ENCODE measurements at places on chromosomes 5 and 9. TPM values are rescaled to one million over a fixed set of nuclear protein-coding genes. Genes with fewer than 3 reads are reported as not detected.

Gene CTNND2
- 0.15 TPM for polyA plus RNA-seq

Gene PIP5KL1
- 4.3 TPM for polyA plus RNA-seq

Gene SLC24A2
- 0.15 TPM for polyA plus RNA-seq

Gene SH3RF2
- polyA plus RNA-seq: 1.3 TPM

Gene SPINK6
- polyA plus RNA-seq: not detected

Gene AOPEP
- polyA plus RNA-seq: 52.2 TPM

Gene BHMT2
- 230 TPM for polyA plus RNA-seq

Gene KLF4
- polyA plus RNA-seq: 13.5 TPM

Gene BTNL3
- polyA plus RNA-seq: 0.30 TPM

Gene S100Z
- polyA plus RNA-seq: 0.69 TPM

Gene SLC46A2
- polyA plus RNA-seq: not detected

Gene GZMA
- 2.2 TPM for polyA plus RNA-seq

Gene SLC34A1
- polyA plus RNA-seq: 211 TPM

Gene PCDHGA2
- polyA plus RNA-seq: 0.73 TPM

Gene ANKRD34B
- polyA plus RNA-seq: not detected

Gene SLC6A18
- polyA plus RNA-seq: 1.5 TPM

Gene ENC1
- polyA plus RNA-seq: 5.3 TPM

Gene DOCK2
- polyA plus RNA-seq: 1.0 TPM

Gene STK32A
- polyA plus RNA-seq: 7.8 TPM

Gene SLC34A3
- polyA plus RNA-seq: 36.0 TPM

Gene THBS4
- 1.8 TPM for polyA plus RNA-seq

- peak; percentile 26 for DNase-seq
Observed at GRCh38 chr5:54663866-54664265, 146.3 kb downstream of the SNX18 start.

DNA sequence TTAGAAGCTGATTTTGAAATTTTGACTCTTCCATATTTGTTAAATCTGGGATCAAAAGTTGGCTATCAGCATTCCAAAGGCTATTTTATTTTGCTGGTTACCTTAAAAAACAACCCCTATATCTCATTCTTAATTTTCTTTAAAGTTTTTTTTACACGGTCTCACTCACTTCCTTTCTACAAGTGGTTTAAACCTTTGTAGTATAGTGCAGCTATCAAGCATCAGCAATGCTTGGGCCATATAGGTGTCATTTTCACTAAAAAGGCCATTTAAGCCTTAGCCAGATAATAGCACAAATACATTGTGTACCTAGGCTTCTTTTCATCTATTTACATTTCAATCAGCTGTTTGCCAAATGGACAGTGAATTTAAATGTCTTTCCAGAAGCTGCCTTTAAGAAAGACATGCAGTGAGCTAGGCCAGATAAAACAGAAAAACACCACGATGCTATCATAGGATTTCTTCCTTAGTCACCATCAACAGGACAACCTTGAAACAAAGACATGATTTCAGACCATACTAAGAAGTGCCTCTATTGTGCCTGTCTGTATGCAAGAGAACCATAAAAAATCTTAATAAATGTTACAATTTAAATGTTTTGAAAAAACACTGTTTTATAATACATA lies 104.2 kb downstream of the RAPGEF6 start:
- DNase-seq: no peak

GRCh38 chr5:82584631-82585030 lies 306.5 kb upstream of the RPS23 start:
- DNase-seq: no peak

- DNase-seq: no peak
Observed at GRCh38 chr9:88747768-88748167, 212.8 kb downstream of the NXNL2 start.

DNA sequence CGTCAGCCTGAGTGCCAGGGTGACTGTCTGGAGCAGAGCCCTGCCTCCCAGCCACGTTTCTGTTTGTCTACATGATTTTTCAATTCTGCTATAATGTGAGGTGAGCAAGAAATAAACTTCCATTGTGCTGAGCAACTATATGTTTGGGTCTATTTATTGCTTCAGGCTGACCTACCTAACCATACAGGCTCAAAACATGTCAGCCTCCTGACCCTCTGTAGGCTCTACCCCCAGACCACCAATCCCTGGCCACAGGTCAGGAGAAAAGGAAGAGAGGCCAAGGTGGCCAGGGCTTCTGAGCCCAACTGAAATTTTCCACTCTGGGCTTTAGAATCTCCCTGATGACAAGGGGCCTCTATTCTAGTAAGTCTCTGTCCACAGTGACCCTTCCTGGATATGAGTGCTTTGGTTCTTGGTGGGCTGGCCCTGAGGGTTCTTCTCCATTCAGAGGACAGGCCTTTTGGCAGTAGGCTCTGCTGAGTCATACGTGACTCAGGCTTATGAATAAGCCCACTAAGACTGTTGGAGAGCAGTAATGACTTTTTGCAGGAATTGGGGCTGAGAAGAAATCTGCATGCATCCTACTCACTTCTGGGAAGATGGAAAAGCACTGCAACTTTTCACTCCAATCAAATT lies 117.2 kb upstream of the TBCA start:
- DNase-seq: no peak

DNA sequence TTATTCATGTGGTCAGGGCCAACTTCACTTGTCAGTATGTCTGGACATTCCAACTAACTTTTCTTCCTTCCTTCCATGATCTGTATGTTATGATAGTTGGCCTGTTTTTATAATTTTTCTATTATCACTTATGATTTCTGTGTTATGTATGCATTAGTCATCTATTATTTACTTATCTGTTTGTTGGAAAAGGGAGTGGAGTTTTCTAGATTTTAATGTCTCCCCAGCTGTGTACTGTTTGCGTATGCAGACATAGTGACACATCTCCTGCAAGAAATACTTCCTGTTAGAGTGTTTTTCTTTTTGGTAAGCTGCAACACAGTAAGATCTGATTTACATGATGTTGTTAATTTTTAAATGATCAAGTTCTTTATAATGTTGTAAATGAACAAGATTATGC lies 8.7 kb upstream of the INSYN2B start:
- DNase-seq: no peak

- no peak for DNase-seq
Observed at GRCh38 chr9:84070590-84070989, 90.0 kb downstream of the RMI1 start.

- DNase-seq: no peak
Observed at GRCh38 chr9:96245399-96245798, 56.6 kb downstream of the HSD17B3 start.

- no peak for DNase-seq
Observed at GRCh38 chr9:127585161-127585819, 26.8 kb upstream of the STXBP1 start.

- DNase-seq: no peak
Observed at GRCh38 chr9:6566409-6567139, 79.0 kb downstream of the GLDC start.

DNA sequence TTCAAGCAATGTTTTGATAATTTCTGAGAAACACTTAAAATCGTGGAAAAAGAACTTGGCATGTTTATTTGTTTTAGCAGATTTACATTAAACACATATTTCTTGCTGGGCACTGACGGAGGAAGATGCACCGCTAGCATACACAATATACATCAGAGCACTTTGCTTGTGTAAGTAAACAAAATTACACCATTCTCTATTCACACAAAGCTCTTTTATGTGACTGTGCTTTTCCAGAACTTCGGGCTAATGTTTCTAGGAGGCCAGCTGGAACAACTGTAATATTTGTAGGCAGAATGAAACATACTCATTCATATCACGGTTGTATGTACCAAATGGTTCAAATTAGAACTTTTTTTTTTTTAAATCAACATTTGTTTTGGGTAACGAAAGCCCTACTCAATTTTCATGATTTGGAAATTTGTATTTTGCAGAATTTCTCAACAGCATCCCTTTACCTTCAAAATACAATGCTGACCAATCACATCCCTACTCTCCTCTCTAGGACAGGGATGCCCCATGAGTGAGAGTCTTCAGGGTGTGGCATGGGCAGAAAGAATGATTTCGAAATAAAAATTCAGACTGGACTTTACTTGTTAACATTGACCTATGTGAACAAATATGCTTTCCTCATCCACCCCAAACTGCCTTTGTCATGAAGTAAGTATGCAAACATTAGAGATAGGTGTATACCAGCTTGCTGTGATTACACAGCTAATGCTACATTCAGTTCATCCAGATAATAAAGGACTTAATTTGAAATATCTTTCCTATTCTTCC lies 425.1 kb downstream of the BNC2 start:
- DNase-seq: no peak

- no peak for DNase-seq
Observed at GRCh38 chr9:125632321-125633115, 74.5 kb downstream of the MAPKAP1 start.

DNA sequence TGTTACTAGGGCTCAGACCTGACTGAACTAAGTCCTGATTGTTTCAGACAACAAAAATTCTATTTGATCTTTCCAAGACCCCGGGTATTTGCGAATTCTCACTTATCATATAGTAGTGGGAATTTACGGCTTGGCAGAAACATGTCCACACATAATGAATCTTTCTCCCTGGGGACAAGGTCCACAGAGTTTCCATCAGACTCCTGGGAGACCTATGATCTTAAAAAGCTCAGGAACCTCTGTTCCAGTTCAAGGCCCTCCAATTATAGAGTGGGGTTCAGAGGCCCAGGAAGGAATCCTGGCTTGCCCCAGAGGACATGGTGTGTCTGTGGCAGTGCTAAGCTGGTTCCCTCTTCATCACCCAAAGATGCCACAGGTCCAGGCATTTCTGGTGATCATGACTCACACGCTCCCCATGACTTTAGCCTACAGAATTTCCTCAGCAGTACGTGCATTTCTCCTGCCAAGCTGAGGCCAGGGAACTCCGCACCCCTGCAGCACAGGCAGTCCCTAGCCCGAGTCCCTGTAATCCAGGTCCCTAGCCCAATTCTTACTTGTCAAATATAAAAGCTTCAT lies 12.6 kb downstream of the RAPGEF1 start:
- no peak for DNase-seq

DNA sequence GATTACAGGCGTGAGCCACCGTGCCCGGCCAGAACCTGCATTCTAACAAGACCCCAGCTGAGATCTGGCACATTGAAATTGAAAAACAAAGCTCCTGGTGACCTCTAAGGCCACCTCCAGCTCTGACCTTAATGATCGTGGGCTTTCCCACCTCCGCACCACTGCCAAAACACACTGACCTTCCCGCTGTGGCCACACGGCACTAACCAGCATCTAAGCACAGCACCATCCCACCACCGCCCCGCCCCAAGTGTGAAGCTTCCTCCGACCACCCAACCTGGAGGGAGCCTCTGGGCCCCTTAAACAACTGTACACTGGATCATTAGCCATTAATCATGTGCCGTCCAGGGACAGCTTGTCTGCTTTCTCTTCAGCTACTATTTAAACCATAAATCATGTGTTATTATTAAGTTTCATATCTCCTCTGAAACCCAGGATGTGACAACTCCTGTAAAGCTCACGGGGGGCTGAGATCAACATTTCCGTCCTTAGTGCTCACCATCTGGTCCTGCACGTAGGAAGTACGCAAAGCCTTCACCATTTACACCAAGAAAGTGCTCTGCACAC lies 80.6 kb downstream of the COL23A1 start:
- no peak for DNase-seq

GRCh38 chr9:79707589-79707988 lies 135.8 kb downstream of the TLE4 start:
- DNase-seq: no peak

DNA sequence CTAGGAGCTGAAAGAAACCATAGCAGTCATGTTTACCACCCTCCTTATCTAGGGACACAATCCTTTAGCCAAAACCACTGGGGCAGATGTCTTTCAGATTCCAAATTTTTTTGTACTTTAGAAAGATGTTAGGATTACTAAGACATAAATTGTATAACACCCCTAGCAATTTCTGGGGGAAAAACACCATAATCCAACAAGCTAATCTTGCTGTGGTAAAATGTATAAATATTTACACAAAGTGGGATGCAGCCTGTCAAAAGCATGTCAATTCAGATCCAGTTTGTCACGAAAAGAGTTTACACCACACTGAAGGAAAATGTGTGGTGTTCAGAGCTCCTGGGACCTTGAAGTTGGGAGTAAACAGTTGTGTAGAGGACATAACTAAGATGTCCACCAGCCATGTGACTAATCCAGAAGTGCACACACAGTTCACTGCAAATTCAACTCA lies 274.3 kb downstream of the ADAMTSL1 start:
- DNase-seq: no peak

- DNase-seq: no peak
Observed at GRCh38 chr9:130331573-130331972, 66.0 kb downstream of the HMCN2 start.

GRCh38 chr5:142192286-142193113 lies 83.9 kb downstream of the NDFIP1 start:
- no peak for DNase-seq

- DNase-seq: no peak
Observed at GRCh38 chr9:4375424-4376200, 75.7 kb upstream of the GLIS3 start.

GRCh38 chr9:121289026-121289771 lies 21.2 kb downstream of the GSN start:
- peak; percentile 87 for DNase-seq

- no peak for DNase-seq
Observed at GRCh38 chr5:149216496-149216895, 55.2 kb upstream of the AFAP1L1 start.

- DNase-seq: no peak
Observed at GRCh38 chr5:89211836-89212235, 328.9 kb upstream of the MEF2C start.

DNA sequence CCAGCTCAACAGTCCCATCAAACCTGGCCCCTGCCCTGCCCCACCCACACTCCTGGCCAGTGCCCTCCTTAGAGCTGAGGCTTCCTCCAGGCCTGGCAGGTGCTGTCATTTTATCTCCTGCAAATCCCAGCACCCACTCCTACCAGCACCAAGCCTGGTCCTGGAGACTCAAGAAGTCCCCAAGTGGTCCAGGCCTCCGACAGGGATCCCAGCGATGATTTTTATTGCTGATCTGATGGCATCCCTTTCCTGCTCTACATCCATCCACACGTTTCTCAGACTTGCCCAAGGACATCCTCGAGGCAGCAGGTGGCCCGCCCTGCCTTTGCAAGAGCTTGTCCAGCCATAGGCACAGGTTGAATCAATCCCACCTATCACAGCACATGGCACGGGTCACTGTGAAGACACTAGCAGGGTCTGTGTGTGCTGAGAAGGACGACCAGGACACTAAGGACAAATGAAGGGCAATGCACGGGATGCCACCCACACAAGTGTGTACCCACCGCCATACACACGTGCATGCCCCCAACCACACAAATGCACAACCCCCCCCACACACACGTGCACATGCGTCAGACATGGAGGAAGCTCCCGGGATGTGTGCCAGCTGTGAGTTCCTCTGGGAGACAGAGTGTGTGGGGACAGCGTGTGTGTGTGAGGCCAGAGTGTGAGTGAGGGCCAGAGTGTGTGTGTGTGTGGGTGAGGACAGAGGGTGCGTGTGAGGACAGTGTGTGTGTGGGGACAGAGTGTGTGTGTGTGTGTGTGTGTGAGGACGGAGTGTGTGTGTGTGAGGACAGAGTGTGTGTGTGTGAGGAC lies 62.4 kb upstream of the UBAC1 start:
- DNase-seq: peak; percentile 38

DNA sequence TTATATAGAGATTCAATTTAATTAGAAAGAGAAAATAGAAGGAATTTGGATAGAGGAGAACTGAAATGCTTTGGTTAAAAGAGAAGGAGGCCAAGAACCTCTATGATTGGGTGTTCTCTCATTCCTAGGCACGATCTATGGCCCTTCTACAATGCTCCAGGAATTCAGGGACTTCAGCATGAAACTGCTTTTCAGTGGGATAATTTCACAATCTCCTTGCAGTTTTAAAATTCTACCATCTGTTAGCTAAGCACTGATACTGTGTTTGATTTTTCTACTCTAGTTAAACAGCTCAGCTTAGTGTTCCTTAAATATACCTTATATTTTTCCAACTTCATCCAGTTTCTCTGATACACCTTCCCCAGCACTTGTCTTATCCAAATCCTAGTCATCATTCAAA lies 141.9 kb downstream of the SSBP2 start:
- DNase-seq: no peak
